ENCODE measurements at places on chromosomes 11 and 22. TPM values are rescaled to one million over a fixed set of nuclear protein-coding genes. Genes with fewer than 3 reads are reported as not detected.

The OR4C5 gene
- not detected for total RNA-seq

DNA sequence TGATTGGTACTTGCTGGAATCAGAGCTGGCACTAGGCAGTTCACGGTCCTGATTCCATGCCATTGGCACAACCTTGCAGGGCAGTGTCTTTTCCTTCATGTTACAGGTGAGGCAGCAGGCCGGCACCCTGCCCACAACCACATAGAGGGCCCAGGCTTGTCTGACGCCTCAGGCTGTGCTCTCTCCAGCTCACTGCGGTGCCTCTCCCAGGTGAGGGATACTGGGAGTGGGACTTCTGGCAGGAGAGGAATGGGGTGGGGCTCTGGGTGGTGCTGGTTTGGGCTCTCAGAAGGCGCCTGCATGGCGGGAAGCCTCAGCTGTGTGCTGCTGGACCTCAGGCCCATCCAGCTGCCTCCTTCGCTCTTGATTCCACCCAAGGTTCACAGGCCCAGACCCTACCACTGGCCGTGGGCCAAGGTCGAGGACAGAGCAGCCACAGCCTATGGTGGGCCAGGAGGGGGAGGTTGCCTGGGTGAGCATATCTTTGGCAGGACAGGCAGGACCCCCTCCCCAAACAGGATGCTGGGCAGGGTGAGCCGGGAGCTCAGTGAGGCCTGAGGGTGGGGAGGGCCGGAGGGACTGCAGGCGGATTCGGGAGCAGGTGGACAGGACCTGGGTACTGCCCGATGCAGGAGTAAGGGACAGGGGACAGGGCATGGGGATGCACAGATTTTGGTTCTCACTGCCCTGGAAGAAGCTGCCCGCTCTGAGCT lies 7.0 kb upstream of the MPPED1 start:
- DNase-seq, result no peak

DNA sequence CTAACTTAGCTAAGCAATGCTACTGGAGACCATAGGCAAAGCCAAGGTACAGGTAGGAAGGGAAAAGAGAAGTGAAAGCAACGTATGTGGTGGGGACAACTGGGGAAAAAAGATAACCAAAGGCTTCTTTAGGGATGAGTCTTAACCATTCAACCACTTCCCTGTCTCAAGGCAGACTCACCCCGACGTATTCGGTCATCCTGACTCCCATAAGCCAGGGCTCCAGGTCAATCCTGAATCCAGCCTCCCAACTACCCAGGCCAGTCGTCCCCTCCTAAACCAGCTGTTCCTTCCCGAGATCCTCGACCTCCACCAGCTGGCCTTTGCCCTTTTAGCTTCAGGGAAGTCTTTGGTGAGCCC lies 330 bp downstream of the ACP2 start:
- no peak for DNase-seq

GRCh38 chr22:47332246-47332980 lies 570.0 kb downstream of the TBC1D22A start:
- DNase-seq, result no peak

GRCh38 chr22:50665738-50666137 lies 6.9 kb upstream of the SHANK3 start:
- DNase-seq, result no peak
